ENCODE measurements at places on chromosomes 3 and 15.
A peak's percentile ranks its signal among the peaks of the same experiment; 100 is the strongest.

GRCh38 chr15:99976811-99977271 lies 243.6 kb upstream of the LYSMD4 start:
- DNase-seq: no peak

- DNase-seq: no peak
Measured at GRCh38 chr15:70034141-70034540, 63.6 kb downstream of the TLE3 start.

DNA sequence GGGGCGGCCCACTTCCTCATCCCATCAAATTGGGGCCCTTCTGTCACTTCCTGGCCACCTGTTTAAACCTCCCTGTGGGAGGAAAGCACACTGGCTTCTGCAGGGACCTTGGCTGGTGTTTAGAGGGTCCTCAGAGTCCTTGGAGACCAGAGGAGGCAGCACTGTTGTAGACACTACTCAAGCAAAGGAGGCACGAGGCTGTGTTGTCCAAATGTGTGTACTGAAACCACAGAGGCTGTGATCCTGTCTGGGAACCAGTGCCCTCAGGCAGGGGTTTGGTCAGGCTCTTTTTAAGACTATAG lies 12.4 kb upstream of the SEC13 start:
- DNase-seq: no peak

- peak; percentile 29 for DNase-seq
Measured at GRCh38 chr3:100966807-100967206, 26.4 kb downstream of the ABI3BP start.

GRCh38 chr15:37130356-37130755 lies 30.0 kb upstream of the MEIS2 start:
- DNase-seq: no peak

GRCh38 chr15:70516408-70517193 lies 246.8 kb downstream of the UACA start:
- DNase-seq: no peak

DNA sequence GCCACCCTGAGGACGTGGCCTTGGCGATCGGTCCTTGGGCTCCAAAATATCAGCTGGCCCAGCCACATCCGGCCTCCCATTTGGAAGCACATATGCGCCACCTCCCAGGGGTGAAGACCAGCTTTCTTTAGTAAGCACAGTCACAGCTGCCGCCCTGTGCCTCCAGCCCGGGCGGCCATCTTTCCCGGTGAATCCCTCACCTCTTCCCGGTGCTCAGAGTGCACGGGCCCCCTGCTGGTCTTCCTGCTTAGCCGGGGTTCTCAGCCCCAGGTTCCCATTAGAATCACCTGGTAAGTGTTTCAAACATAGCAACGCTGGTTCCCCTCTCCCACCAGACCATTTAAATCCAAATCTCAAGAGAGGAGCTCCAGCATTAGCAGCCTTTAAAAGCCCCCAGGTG lies 232.2 kb downstream of the VPS13C start:
- DNase-seq: peak; percentile 40

DNA sequence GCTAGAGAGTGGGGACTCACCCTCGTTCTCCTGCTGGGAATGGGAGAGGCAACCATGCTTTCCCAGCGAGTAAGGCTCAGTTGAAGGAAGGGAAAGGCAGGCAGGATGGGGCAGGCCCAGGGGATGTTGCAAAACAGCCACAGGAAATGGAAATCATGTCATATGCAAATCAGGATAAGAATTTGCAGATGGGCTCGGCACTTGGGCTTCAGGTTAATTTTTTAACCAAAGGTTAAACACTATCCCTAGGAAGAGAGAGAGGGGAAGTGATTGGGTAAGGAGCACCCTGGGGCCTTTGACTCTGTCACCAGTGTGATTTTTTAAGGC lies 14.6 kb upstream of the PLA2G4E start:
- DNase-seq: no peak

Data from BE2C (cell line).